ENCODE measurements at places on chromosomes 7 and 10.

GRCh38 chr10:35903021-35903420 is 260.9 kb upstream of the FZD8 start:
- DNase-seq, result no peak

- DNase-seq, result no peak
Observed at GRCh38 chr10:84407388-84408049, 79.1 kb downstream of the CCSER2 start.

DNA sequence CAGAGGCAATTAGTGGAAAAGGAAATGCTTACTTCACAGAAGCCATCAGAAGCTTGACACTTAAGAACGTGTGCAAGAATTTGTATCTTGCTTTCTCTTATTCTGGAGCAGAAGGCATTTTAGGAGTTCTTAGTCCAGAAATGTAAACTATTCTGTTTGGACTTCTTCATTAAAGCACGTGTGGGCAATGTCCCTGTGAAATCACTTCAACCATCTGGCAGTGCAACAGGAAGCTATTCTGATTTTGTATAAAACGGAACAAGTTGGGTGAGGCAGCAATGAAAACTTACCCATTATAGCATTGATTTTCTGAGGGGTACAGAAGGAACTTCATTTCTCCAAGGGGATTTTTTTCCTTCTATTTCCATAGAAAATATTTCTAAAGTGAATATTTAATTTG is 21.3 kb upstream of the ARHGAP21 start:
- no peak for DNase-seq

DNA sequence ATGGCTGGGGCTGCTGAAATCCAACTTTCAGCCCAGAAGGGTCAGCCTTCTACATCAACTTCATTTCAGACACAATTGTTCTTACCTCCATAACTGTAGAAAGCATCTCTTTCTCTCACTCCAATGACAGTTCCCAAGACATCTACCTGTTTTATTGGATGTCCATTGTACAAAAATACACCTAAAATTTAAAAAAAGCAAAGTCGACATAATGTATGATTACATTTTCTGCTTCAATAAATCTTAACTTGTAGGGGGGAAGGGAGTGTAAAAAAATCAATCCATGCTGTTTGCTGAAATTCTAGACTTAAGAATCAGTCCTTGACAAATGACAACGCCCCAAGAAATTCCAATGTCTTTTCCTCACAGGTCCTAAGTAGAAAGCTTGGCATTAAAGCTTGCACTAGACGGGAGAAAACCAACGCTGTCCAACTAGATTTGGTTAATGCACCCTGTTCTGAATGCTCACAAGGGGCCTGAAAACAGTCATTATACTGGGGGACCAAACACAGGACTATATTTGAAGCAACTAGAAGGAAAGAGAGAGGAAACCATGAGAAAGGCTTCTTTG is 7.5 kb downstream of the STN1 start:
- no peak for DNase-seq

- DNase-seq, result no peak
Observed at GRCh38 chr7:22418251-22419046, 61.5 kb upstream of the RAPGEF5 start.

GRCh38 chr7:121101621-121102020 is 113.1 kb downstream of the CPED1 start:
- no peak for DNase-seq

- DNase-seq, result no peak
Observed at GRCh38 chr10:79277579-79278269, 69.5 kb upstream of the PPIF start.

DNA sequence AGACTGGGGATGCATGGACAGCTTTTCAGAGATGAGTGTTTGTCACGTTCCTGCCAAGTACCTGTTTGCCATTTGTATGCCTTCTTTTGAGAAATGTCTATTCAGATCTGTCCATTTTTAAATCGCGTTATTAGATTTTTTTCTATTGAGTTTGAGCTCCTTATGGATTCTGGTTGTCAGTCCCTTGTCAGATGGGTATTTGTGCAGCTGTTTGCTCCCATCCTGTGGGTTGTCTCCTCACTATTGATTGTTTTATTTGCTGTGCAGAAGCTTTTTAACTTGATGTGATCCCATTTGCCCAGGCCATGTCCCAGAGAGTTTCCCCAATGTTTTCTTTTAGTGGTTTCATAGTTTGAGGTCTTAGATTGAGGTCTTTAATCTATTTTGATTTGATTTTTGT is 5.5 kb upstream of the PRKAR1B start:
- no peak for DNase-seq

- no peak for DNase-seq
Observed at GRCh38 chr10:37930423-37930822, 46.0 kb downstream of the ZNF25 start.

DNA sequence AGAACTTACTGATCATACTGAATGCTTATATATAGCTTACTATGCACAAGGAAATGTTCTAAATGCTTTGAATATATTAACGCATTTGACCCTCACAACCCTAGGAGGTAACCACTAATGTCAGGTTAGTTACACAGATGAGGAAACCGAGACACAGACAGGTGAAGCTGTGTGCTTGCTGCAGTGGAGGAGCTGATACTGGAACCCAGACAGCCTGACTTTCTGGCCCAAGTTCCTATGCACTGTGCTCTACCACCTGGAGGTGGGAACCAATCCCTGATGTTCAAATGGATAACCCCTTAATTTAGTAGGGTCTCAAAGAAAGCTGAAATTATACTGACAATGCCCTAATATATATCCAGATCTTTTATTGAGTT is 119.6 kb downstream of the SORBS1 start:
- DNase-seq, result no peak

GRCh38 chr10:69398466-69398865 is 18.3 kb downstream of the TACR2 start:
- no peak for DNase-seq

DNA sequence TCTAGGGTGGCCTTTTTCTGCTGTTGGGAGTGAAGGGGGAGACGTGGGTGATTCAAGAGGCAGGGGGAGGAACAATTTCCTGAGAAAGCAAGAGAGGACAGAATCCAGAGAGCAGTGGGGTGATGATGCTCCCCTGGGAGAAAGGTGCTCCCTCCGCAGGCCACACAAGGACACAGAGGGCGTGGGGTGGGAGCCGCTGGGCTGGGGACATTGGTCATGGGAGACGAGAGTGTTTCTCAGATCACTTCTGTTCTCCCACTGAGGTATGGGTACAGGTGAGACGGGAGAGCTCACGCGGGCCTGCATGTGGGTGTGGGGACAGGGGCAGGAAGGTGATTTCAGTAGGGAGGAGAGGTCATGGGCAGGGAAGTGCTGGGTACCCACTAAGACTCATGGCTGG is 259.5 kb upstream of the CTBP2 start:
- no peak for DNase-seq

- DNase-seq, result no peak
Observed at GRCh38 chr7:38756521-38756920, 125.3 kb upstream of the AMPH start.

DNA sequence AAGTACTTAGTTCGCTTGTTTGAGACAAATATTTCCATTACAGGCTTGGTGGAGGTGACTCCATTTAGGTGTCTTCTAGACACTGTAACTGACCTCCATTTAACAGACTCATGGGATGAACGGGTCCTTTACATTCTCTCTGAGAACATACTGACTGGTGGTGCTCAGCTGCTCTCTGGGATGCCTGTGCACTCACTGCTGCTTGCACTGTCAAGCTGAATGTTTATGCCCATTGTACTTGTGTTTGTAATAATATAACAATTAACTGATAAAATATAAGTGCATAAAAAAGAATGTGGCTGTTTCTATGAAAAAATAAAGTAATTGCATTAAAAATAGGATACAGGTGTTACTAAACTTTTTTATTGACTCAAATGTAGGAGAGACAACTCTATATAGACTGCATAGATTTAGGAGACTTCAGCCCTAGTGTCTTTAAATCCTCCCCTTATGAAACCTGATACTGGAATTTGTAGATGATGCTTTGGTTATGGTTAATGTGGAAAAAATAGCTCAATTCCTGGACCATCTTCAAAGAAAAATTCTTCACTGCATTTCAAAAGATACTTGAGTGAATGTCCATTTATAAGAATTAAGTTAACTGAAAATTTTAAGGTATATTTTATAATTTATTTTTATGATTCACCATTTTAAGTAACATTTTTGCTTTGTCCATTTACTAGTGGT is 85.4 kb downstream of the CDK14 start:
- no peak for DNase-seq

- DNase-seq, result no peak
Observed at GRCh38 chr10:103958996-103959395, 7.9 kb upstream of the SLK start.

- DNase-seq, result no peak
Observed at GRCh38 chr10:54799506-54799905, 1.5 kb downstream of the PCDH15 start.

DNA sequence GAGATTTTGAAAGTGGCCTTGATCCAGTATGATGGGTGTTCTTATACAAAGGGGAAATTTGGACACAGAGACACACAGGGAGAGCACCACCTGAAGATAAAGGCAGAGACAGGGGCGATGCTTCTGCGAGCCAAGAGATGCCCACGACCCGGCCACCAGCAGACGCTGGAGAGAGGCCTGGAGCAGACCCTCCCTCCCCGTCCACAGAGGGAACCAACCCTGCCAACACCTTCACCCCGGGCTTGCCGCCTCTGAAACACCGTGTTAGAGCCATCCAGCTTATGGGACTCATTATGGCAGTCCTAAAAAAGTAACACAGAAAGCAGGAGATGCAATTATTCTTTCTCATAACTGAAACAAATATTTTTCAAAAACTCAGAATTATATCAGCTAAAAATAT is 303.3 kb upstream of the SHH start:
- DNase-seq, result no peak

GRCh38 chr7:22578007-22578733 is 78.2 kb upstream of the STEAP1B start:
- no peak for DNase-seq

GRCh38 chr7:29352041-29352440 is 157.5 kb downstream of the CHN2 start:
- no peak for DNase-seq

DNA sequence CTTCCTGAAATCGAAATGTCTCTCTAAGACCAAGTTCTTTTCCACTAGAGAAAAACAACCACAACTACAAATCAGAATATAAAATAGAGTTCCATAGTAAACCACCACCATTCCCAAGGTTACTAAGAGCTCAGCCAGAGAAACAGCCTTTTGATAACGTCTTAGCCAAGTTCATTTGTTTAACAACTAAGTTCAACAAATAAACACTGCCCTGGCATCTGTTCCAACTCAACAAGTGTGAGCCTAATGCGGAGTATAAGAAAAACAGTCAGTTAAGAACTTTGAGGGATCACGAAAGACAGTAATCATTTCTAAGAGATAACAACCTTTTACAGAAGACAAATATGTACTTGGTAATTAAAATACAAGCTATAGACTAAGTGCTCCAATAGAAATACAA is 77.3 kb downstream of the CALD1 start:
- DNase-seq, result no peak

GRCh38 chr7:72413886-72414285 is 1.7 kb upstream of the CALN1 start:
- no peak for DNase-seq

DNA sequence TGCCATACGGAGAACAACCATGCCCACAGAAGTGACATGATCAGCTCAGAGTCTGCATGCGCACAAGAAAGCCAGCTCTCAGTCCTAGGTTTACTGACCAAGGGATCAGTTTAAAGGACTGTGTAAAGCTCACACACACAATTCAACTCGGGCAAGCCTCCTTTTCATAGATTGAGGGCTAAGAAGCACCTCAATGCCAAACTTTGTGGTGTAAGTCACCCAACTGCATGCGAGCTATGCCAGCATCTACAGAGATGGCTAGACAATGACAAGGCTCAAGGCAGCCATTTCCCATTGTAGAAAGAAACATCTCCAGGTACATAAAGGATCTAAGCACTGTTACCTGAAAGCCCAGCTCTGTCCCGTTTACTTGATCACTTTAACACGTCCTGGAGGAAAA is 36.8 kb downstream of the GPAM start:
- DNase-seq, result no peak

DNA sequence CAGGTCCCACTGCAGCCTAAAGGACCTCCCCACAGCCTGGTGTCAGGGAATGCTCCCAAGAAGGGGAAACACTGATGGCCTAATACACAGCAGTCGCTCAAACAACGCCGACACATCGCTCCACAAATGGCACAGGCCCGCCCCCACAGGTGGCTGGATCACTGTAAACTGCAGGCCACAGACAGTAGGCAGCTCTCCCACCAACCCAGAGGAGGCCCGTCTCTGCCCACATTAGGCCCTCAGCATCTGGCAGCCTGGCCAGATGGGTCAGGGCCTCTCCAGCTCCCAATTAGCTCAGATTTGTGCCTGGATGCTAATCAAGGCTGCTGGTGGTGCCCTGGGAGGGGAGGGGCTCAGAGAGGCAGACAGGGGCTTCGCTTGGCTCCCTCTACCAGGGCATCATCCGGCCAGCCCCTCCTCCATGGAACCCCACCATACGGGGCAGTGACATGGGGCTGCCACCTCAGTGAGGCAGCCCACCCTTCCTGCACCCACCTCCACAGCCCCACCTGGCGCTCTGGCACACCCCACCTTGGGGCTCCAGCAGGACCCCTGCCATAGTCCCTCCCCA is 42.7 kb downstream of the CAMK2B start:
- DNase-seq, result no peak

DNA sequence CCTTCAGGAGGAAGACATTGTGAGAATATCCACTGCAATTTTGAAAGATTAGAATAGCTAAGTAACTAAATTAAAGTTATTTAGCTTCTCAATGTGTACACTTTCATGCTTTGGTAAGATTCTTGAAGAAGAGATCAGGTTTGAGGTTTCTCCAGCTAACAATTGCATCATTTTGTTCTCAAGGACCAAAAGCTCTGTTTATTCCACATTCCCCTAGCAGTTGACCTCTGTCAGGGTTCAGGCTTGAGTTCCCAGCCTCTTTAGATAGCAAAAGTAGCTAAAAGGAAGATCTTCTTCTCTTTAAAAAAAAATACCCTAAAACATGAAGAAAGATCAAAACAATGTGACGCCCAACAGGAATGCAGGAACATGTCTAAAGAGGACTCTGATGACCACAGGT is 179.4 kb upstream of the IGFBP3 start:
- DNase-seq, result no peak

DNA sequence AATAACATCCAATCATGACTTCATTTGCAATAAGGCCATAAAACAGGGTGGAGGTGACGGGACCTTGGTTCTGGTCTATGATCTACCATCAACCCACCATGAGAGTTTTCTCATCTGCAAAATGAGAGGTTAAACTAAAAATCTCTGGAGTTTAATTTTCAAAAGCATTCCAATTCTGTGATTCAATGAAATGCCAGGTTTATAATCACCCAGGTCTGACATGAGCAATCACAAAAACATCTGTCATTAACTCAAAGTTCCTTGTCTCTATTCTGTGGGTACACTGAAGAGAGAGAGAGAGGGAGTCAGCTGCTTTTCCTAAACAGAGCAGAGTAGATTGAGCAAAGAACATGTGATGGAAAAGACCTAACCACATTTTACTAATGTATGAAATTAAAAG is 75.4 kb downstream of the NUDCD3 start:
- DNase-seq, result no peak

DNA sequence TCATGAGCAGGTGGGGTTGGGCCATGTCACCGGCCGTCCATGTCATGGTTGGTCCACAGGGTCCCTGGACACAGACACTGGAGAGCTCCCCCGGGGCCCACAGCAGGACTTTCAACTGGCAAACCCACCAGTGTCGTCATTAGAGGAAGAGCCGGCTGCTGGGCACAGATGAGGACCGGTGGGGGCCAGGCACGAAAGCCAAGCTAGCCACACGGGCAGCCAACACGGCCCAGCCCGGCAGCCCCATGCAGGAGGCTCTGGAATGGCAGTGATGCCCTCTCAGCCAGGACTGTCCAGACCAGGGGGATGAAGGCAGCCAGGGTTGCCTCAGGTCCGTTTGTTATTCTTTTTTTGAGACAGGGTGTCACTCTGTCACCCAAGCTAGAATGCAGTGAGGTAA is 21.1 kb upstream of the UNCX start:
- no peak for DNase-seq

Measured in stimulated activated naive CD4-positive, alpha-beta T cell (primary cell).